NCI-H187 (cell line): ENCODE measurements at places on chromosomes 3 and 15.

DNA sequence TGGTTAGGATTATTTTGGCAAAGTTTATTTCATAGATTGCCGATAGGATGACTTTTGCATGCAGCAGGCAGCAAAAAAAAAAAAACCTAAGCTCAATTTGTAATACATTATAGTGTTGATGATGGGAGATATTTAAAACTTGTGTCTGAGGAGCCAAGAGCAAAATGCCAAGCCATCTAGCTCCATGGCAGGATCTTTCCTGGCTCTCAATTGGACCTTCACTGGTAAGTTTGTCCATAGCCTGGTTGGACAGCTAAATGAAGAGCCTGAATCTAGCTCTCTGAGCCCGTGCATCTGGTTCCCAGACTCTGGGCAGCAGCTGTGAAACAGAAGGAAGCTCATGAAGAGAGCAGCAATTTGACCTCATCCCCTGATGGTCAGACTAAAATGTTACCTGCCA is 17.5 kb downstream of the STAC start:
- no peak for DNase-seq

- no peak for DNase-seq
Measured at GRCh38 chr3:13705702-13706280, 156.9 kb downstream of the FBLN2 start.

DNA sequence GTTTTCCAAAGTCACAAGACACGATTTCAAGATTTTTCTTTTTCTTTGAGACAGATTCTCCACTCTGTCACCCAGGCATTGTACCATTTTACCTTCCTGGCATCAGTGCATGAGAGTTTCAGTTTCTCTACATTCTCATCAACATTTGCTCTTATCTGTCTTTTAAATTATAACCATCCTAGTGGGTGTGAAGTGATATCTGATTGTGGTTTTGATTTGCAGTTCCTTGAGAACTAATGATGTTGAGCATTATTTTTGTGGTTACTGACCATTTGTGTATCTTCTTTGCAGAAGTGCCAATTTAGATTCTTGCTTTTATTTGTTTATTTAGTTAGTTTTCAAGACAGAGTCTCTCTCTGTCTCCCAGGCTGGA is 41.2 kb downstream of the ADIPOQ start:
- DNase-seq = no peak

- no peak for DNase-seq
Measured at GRCh38 chr3:101938262-101938847, 89.0 kb downstream of the NFKBIZ start.

DNA sequence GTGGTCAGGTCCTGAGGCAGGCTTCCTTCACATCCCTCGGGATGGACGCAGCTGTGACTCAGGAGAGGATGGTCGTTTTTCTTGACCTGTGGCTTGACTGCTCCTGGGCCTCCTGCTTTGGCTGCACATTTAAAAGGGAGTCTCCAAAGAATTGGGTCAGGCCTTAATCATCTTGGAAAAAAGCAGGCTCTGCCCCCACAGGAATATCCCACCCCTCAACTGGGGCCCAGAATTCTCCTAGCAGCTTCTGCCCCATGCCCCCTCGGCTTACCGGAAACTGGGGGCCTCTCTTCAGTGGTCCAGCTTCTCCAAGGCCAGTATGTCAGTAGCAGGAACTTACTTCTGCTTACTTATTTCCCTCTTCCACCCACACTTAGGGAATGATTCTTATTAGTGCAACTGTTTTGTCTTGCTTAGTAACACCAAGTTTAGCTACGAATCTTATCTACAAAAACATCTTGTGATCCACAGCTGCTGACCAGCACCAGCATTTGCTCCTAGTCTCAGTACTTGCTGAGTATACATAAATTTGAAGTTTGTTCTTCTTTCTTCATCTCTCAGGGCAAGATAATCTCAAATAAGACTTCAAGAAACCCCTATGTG is 35.7 kb downstream of the ATG7 start:
- DNase-seq = no peak

DNA sequence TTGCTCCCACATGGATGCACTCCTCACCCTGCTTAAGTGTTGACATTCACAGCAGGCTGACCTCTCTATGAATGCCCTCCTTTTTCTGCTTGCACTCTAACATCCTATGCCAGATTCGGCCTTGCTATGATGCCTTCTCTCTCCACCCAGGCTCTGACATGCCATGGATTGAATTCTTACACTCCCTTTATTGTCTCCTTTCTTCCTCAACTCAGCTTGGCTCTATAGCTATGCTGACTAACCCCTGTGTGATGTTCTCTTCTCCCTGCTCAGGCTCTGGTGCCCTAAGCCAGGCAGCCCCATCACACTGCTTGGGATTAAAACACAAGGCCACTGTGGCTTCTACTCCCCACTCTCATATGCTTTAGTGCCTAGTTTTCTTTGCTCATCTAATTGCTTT is 563.7 kb downstream of the NSUN3 start:
- no peak for DNase-seq

- DNase-seq = no peak
Measured at GRCh38 chr3:119657887-119658702, 2.3 kb downstream of the POPDC2 start.

GRCh38 chr15:68561901-68562300 is 16.9 kb upstream of the CORO2B start:
- no peak for DNase-seq

DNA sequence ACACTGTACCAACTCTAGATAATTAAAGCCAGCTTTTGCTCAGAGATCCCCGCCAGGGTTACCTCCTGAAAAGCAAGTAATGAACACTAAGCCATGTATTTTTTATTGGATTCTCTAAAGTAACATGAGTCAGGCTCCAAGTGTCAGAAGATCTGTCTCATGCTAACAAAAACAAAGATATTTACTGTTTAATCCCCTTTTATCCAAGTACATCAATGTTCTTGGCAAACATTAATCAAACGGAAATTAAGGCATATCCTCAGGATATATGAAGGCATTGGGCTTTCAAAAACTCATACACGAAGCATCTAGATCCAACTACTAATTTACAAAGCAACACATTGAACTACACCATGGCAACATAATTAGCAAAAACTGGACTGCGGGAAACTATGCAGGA is 37.2 kb downstream of the MYO5A start:
- DNase-seq = no peak

- no peak for DNase-seq
Measured at GRCh38 chr3:40593351-40593750, 68.6 kb downstream of the ZNF621 start.

GRCh38 chr3:62567097-62568021 is 194.0 kb upstream of the FEZF2 start:
- DNase-seq = no peak

DNA sequence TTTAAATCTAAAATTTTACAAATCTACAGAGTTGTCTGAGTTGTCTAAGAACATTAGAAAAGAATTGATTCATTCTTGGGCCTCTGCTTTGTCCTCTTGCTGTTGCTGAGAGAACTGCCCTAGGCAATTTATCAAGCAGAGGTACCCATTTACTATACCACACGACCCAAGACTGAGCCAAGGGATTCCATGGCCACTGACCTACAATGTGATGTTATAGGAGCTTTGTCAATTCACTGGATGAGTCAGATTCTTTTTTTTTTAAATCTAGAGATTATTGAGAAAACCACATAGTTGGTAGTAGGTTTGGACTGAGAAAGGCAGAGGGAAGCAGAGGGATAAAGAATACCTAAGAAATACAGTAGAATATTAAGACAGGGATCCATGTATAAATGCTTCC is 55.3 kb downstream of the TRAT1 start:
- no peak for DNase-seq

DNA sequence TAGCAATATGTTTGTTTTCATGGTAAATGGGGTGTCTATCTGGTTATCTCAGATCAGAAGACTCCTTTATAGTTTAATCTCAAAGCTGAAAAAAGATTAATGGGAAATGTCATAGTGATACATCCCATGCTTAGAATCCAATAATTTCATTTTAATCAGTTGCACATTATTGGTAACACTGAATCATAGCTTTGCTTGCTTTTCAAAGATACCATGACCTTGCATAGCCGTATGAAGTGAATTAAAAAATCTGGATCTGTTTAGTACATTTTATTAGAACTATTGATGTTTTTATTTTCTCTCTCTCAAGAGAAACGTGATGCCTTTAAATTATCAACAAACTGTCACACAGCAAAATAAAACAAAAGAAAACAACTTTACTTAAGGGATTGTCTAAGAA is 506.7 kb upstream of the SGO1 start:
- DNase-seq = no peak

GRCh38 chr3:16122155-16122554 is 52.3 kb upstream of the GALNT15 start:
- DNase-seq = no peak

DNA sequence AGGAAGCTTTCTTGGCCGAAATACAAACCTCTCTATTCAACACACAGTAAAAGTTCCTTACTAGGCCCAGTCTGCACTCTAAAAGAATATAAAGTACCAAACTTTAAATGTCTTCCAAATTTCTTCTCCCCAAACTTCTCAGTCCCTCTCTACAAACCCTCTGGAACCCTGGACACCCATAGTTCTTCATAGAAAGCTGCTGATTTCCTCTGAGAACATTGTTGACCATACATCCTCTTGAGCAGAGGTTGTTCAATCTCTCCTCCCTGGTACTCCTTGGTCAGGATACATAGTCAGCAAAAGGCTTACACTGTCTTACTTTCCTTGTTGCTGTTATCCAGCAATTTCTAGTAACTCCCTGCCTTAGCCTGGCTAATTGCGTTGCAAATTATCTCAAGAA is 3.1 kb upstream of the ACAP2 start:
- DNase-seq = no peak

DNA sequence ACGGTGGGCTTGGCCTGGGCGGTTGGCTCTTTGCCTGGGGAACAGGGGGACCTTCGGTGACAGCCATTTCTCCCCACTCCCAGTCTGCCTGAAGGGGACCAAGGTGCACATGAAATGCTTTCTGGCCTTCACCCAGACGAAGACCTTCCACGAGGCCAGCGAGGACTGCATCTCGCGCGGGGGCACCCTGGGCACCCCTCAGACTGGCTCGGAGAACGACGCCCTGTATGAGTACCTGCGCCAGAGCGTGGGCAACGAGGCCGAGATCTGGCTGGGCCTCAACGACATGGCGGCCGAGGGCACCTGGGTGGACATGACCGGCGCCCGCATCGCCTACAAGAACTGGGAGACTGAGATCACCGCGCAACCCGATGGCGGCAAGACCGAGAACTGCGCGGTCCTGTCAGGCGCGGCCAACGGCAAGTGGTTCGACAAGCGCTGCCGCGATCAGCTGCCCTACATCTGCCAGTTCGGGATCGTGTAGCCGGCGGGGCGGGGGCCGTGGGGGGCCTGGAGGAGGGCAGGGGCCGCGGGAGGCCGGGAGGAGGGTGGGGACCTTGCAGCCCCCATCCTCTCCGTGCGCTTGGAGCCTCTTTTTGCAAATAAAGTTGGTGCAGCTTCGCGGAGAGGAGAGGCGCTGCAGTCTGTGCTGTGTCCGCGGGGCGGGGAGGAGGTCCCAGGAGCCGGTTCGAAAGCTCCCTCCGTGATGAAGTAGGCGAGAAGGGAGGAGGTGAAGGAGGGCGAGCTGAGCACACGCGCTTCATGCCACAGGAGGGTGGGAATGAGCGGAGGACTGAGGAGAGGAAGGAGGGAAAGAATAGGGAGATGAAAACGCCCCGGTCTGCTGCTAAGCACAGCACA is 9.6 kb downstream of the CLEC3B start:
- no peak for DNase-seq

DNA sequence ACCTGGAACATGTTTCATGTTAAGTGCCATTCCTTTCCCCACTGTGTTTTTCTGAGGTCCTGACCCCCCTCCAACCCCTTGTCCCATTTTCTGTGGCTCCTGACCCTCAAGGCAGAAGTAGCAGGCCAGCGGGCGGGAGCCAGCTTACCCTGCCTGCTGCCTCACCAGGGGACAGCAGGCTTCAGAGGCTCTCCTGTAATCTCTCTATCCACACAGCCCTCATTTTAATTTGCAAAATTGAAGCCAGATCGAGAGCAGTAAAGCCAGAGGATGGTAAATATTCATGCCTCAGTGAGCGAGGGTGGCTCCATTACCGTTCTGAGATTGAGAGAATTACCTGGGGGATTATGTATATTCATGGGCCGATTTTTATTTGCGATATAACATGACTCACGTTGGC is 147.6 kb downstream of the DNAJB8 start:
- no peak for DNase-seq

DNA sequence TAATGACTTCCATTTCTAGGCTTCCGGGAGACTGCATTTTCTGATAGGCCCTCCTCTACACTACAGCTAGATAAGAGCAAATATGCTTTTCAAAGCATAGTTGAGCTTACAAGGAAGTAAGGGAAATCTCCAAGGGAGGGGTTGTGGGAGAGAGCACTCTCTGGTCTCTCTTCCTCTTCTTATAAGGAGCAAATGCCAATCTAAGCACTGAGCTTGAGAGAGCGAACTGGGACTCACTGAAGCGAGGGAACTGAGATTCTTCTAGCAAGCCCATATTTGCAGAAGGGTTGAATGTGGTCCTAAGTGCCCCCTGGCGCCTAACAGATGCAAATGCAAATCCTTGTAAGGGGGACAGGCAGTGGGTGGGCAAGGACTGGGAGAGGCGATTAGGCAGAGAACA is 164.8 kb downstream of the ERC2 start:
- DNase-seq = no peak

- DNase-seq = no peak
Measured at GRCh38 chr15:89413877-89414276, 79.3 kb upstream of the POLG start.

GRCh38 chr15:33226559-33227181 is 32.2 kb upstream of the FMN1 start:
- no peak for DNase-seq

- no peak for DNase-seq
Measured at GRCh38 chr3:87798567-87798947, 260.2 kb downstream of the CGGBP1 start.

GRCh38 chr3:46027736-46028397 is 584 bp upstream of the XCR1 start:
- no peak for DNase-seq

GRCh38 chr15:66842710-66843441 is 140.8 kb downstream of the SMAD6 start:
- DNase-seq = no peak

DNA sequence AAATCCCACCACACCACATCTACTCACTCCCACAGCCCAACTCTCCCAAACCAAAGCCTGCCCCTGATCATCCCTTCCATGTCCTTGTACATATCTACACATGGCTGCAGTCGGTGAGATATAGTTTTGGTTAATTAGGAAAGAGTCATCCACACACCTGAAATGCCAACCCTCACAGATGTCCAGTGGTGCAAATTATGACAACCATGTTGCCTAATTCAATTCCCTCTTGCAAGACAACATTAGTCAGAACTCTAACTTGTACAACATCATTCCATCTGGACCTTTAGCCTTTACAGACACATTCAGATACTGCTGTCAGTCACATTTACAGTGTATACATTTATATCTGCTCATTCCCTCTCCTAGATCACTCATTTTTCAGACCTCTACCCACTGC is 41.2 kb downstream of the TUBGCP4 start:
- no peak for DNase-seq
